ENCODE measurements at places on chromosomes 13 and 19.

- DNase-seq, result no peak
These were observed 201.7 kb downstream of the ABCC4 start for GRCh38 chr13:95099541-95099940.

- DNase-seq, result no peak
These were observed 59.0 kb downstream of the KLF2 start for GRCh38 chr19:16383584-16384161.

- peak; percentile 77 for DNase-seq
These were observed 10.9 kb downstream of the APOC1 start for GRCh38 chr19:44925114-44925891.

- DNase-seq, result no peak
These were observed 17.7 kb downstream of the GSX1 start for GRCh38 chr13:27810009-27810408.

DNA sequence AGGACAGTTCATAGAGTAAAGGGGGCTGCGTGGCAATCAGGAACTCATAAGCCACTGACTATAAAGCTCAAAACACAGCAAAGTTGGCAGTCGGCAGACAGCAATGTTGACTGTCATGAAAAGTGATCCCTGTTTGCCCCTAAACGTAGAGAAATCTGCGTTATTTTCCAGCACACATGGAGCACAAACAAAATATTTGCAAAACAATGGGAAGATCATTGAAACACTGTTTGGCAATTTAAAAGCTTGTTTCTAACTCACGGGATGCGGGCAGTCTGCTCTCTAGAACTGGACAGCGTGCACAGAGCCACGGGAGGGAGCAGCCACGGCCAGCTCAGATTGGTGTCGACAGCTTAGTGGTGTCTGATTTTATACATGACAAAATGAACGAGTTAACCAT, 6.4 kb upstream of the F7 start:
- no peak for DNase-seq

- DNase-seq, result no peak
These were observed 204.3 kb downstream of the EFNB2 start for GRCh38 chr13:106331116-106331515.

DNA sequence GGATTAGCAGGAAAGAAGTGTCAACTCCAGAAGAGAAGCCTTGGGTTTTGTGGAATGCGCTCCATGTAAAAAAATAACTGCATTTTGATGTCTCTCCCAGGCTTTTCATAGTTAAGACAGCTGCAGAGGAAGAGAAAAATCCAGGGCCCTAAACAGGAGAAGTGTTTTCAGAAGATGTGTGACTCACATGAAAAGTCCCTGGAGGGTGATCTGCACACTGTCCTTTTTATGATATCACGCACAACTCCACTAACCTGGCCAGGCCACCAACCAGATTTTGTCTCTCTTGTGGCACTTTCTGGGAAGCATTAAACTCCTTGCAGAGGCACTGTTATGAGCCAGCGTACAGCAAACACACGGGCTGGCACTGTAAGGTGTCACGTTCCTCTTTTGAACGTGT, 267.3 kb downstream of the FGF9 start:
- DNase-seq, result no peak

- DNase-seq, result no peak
These were observed 13.4 kb upstream of the CASP14 start for GRCh38 chr19:15035795-15036311.

DNA sequence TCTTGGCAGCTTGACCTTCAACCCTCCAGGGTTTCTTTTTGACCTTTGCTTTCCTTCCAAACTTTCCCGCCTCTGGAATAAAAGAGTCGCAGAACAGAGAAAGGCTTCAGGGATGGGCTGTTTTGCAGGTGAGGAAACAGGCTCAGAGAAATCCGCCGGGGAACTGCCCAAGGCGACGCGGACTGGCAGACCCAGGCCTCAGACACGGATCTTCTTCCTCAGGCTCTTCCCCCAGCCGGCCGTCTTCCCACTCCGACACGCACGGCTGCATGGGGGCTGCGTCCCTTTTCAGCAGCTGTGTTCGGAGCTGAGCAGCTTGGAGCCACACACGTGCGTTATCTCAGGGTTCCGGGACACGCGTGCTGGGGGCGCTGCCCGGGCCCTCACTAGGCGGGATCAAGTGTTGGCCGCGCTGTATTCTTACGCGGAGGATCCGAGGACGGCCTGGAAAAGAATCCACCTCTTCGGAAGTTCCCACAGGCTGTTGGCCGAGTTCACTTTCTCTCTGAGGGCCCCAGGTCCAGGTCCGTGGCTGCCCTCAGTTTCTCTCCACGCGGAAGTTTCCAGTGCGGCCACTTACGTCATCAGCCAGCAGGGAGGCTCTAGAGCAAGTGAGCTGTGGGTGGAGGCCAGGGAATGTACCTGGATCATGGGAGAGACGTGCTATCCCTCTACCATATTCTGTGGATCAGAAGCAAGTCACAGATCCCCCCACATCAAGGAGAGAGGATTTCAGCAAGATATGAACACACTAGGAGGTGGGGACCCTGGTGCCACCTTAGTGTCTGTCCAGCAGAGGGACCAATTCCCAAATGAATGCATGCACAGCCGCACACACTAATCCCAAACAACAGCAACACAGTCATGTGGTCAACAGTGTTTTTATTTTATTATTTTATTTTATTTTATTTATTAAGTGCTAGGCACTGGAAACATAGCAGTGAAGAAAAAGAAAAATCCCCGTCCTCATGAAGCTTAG, 100.4 kb downstream of the ING1 start:
- DNase-seq, result no peak

DNA sequence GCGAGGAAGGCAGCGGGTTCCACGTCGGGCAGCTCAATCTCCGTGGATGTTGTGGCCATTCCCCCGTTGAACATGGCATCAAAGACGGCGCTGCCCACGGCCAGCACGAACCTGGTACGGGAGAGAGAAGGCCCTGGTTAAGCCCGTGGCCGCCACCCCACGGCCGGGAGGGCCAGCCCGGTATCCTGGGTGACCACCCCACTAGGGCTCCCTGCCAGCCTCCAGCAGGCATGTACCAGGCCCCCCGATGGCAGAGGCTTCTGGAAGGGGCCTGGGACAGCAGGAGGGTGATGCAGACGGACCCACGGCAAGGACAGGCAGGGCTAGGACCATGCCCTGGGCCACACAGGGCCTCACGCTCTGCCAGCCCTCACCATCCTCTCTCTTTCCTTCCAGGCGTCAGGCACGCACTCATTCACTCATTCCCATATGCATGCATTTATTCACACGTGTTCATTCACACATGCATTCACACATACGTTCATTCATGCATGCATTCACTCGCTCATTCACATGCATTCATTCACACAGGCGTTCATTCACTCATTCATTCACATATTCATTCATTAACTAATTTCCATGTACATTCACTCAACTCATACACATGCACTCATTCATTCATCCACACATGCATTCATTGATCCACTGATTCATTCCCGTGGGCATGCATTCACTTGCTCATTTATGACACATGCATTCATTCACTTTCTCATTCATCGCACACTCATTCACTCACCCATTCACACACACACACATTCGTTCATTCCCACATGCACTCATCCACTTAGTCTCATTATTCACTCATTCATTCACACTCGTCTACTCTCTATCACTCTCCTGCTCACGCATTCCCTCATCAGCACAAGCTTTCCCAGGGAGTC, 17.9 kb downstream of the BTBD2 start:
- no peak for DNase-seq

DNA sequence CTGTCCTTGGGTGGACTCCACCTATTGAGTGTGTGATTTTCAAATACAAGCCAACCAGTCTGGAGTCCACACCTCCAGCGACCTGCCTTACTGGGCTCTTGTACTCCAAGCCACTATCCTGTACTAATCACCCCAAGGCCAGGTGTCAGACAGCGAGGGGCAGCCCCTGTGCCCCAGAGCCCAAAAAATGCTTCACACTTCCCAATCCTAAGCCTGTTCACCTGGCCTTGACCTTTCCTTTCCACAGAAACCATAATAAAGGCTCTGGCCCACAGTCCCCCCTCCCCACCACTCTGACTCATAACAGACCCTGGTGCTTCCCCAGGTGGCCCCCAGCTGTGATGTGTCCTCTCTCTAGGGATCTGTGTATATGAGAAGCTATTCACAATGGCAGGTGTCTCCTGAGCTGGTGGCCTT, 3.9 kb downstream of the CD209 start:
- DNase-seq, result no peak

DNA sequence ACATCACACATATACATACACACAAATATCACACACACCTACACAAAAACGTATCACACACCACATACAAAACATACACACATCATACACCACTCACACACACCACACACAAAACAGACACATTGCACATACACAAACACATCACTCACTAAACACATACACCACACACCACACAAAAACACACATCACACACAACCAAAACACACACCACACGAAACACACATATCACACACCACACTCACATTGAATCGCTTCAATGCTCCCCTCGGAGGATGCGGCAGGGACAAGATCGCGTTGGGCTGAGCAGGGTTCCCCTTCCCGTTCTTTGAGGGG, 131.5 kb downstream of the CRYL1 start:
- no peak for DNase-seq

GRCh38 chr19:13932911-13933393, 5.3 kb downstream of the PODNL1 start:
- no peak for DNase-seq

- peak; percentile 12 for DNase-seq
These were observed 4.6 kb upstream of the CACNG8 start for GRCh38 chr19:53958168-53958571.

- no peak for DNase-seq
These were observed 9.3 kb upstream of the RPS15 start for GRCh38 chr19:1428738-1429391.

DNA sequence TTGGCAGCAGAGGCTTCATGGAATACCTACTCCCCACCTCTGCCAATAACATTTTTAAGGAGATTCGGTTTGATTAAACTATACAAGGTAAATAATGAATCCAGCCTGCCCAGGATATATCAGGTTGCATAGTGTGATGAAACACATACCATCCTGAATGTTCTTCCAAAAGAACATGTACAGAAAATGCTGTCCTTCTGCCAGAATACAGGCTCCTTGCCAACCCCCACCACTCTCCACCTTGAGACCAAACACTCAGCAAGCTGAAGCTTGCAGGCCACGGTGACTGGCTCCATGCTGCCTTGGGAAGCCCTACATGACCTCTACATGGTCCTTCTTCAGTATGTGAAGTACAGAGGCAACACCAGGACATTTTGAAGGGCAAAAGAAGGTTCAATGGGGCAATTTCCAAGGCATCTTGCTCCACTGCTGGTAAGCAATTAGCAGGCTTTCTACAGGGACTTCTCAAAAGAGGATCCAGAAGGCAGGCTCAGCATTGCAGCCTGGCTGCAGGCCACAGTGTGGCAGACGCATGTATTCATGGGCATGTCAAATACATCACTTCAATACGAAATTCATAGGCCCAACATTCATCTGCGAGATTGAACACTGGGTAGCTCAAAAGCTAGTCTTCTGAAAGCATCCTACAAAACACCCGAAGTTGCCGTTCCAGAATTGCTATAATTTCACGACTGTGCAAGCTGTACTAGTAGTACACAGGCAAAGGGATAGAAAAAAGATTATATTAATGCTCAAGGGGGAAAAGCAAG, 62.4 kb upstream of the SERP2 start:
- DNase-seq, result no peak

DNA sequence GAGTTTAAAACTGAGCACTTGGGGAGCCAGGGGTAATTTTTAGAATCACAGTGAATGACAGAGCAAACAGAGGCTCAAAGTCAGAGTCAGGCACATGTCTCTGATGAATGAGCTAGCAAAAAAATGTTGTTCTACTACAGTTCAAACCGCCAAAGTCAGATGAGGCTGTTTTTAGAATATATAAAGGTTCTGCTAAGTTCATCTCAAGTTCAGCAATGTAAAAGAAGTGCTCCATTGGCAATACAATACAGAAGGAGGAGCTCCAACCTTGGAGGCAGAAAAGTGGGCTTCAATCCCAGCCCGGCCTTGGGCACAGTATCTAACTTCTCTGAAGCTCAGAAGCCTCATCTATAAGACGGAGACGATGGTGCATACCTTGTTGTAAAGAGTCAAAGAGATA, 70.1 kb upstream of the IPO5 start:
- DNase-seq, result no peak

- no peak for DNase-seq
These were observed 1927.4 kb downstream of the PCDH9 start for GRCh38 chr13:65302691-65303090.

- DNase-seq, result no peak
These were observed 434.7 kb downstream of the DIAPH3 start for GRCh38 chr13:59728896-59729545.

DNA sequence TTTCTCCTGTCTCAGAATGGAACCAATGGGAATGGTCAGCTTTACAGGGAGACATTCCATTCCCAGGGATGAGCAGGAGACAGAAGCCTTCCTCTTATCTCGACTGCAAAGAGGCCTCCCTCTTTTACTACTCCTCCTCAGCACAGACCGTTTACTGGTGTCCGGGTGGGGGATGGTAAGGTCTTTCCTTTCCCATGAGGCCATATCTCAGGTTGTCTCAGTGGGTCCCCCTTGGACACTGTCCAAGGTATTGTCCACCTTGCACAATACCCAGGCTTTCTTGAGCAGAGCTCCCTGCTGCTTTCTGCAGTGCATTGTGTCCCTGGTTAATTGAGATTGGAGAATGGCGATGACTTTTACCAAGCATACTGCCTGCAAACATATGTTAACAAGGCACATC, 7.5 kb upstream of the ZNF808 start:
- DNase-seq, result no peak

DNA sequence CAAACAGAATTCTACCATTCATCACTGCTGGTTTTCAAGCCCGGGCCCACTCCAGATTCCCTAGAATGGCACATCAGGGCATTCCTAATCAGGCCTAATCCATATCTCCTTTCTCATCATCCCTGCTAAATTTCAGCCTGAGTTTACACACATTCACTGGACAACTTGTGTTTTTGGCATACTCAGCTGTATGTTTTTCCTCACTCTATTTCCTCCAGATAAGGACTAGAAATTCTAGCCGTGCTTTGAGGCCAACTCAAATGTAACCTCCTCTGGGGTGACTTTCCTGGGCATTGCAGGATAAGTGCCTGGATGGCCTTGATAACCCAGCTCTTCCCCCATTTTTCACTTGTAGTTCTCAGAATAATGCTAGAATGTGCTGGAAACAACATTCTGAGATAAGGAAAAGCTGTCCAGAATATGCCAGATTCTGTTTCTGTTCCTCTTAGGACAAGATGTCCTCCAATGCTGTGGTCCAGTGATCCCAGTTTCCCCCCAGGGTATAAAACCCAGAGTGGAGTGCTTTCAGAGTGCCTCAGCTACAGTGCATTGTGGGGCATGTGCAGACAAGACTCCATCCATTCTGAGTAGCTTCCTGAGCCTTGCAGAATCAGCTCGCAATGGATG, 66.9 kb upstream of the CLDN10 start:
- no peak for DNase-seq

Measured in nucleus accumbens (tissue), 56 donors.